NCI-H748 treated with DMSO at 0.1 percent for 48 hours (cell line): ENCODE measurements at places on chromosomes 1 and 21.

- no peak for DNase-seq
Observed at GRCh38 chr21:14850394-14850793, 214.4 kb downstream of the NRIP1 start.

DNA sequence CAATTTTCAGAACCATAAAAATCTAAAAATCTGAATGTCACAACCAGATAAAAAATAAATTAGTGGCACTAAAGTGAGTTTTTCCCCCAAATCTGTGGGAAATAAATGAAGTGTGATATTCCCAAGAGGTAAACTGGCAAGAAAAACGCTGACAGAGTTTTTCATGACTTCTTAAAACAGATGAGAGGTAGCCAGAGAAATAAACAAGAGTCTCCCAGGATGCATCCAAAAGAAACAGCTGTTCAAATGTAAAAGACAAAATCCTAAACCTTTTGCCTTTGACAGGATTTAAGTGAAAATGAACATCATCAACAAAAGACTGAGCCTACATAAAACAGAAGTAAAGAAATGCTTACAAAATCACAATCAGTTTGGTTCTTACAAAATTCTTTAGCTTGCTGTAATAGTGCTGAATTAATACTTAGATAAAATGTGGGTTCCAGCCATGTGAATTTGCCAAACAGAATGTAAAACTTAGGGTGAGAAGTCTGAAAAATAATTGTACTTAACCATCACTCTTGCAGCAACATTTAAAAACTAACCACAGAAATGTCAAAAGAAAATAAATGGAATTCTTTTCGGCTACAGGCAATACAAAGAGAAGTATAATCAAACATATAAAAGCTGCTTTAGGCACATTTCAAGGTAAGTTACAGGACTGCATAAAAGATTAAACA, 133.6 kb downstream of the EIF4G3 start:
- no peak for DNase-seq

DNA sequence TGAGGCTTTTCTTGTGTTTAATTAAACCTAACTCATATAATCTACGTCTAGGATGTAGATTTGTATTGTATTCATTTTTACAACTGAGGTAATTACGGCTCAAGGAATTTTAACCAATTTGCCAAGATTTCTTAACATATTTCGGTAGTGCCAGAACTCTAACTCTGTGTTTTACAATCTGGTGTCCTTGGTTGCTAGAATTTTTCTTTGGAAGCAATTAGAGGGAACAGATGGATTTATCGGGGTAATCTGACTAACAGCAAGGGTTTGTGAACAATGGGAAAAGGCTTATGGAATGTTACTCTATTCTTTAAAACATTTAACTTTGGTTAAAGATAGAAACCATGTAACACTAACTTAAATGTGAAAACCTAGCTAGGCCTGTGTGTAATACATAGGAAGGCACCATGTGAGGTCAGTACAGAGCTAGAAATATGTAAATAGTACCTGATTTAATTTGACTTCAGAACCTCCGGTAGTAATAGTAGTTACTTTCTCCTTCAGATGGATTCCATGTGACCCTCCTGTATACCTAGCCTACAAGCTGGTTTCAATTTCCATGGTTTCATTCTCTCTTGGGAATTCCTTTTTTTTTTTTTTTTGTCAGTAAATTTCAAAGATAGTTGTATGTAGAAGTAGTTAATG, 1.2 kb downstream of the MTF2 start:
- peak; percentile 39 for DNase-seq

GRCh38 chr1:30787266-30787665, 29.7 kb upstream of the LAPTM5 start:
- no peak for DNase-seq

GRCh38 chr1:169588785-169589485, 2.7 kb upstream of the F5 start:
- no peak for DNase-seq

- DNase-seq, result no peak
Observed at GRCh38 chr21:42962380-42963007, 11.9 kb upstream of the PKNOX1 start.

DNA sequence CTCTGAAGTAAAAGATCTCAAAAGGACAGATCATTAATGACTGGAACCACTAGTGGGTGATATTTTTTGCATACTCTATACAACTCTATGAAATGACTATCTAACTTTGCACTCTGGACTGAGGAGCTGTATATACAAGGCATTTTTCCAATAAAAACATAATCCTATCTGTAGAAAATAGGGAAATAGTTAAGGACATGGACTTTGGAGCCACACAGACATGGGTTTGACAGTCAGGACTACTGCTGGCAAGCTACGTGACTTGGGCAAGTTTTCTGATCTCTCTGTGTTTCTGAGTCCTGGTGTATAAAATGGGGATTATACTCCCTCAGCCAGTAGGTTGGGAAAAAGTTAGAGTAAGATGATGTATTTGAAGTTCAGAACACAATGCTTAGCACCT, 20.9 kb upstream of the HSD3B2 start:
- DNase-seq, result no peak

GRCh38 chr21:20253261-20253660, 744.9 kb upstream of the NCAM2 start:
- DNase-seq, result no peak

- DNase-seq, result no peak
Observed at GRCh38 chr1:23122023-23122748, 46.5 kb downstream of the LUZP1 start.

DNA sequence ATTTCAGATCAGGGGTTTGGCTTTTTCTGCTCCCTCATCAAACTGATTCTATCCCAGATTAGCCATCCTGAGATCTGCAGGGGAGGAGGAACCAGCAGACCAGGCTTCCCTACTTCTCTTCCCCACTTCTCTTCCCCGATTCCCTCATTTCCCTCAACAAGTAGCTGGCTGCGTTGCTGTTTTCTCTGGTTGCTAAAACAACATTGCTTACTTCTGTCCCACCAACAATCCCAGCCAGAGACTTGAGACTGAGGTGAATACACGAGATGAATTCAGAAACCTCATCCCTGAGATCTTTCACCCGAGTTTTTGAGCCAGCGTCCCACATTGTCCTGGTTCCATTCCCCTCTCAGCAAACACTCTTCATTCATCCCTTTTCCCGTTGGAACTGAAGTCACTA, 22.4 kb downstream of the DYRK3 start:
- no peak for DNase-seq

DNA sequence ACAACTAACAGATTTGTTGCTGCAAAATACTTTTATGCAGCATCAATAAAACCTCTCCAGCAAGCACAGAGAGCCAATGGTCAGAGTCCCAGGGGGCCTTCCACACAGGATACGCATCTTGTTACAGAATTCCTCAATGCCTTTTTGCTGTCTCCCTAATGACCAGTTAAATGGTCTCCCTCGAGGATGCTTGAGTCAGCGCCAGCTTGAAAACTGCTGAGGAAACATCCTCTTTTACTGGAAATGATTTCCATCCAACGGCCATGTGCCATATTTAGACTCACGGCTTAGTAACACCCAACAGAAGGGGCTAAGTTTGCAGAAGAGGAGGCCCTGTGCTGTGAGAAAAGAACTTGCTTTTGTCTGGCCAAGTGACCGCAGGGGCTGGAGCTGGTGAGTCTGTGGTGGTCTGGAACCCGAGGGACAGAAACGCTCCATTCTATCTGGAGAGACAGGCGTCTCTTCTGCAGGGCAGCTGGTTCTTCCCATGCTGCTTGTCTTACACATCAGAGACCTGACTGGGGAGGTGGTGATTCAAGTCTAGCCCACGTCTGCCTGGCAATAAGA, 496.4 kb downstream of the SETD4 start:
- no peak for DNase-seq

GRCh38 chr1:27099135-27099586, 55.8 kb downstream of the SLC9A1 start:
- no peak for DNase-seq

DNA sequence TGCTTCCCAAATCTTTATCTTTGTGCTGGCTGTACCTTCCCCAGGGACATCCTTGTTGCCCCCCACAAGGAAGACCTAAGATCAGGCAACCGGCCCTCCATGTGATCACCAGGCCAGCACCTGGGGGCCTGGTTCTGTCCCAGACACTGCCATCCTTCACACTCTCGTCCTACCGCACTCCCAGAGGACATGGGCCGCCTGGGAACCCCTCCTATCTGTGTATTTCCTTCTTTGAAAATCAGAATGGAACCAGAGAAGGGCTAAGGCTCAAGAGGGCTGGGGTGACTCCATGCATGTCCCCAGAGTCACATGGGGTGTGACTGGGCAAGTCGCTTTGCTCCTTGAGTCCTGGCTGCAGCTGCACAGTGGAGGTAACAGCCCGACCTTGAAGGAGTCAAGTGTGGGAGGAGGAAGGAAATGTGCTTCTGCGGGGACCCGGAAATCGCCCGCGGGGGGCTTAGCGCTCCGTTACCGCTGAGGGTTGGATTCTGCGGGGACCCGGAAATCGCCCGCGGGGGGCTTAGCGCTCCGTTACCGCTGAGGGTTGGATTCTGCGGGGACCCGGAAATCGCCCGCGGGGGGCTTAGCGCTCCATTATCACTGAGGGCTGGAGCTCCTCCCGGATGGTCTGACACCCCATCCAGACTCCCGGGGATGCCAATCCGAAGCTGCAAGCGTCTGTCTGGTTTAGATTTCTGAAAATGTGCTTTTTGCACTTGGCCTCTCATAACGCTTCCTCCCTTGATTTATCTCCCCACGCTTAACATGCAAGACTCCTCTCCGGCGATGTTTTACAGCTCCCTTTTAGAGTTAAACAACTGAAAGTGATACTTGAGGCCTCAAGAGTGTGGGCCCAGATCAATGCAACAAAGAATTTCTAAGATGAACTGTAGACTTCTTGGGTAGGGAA, 278.9 kb downstream of the NPHP4 start:
- DNase-seq, result no peak

DNA sequence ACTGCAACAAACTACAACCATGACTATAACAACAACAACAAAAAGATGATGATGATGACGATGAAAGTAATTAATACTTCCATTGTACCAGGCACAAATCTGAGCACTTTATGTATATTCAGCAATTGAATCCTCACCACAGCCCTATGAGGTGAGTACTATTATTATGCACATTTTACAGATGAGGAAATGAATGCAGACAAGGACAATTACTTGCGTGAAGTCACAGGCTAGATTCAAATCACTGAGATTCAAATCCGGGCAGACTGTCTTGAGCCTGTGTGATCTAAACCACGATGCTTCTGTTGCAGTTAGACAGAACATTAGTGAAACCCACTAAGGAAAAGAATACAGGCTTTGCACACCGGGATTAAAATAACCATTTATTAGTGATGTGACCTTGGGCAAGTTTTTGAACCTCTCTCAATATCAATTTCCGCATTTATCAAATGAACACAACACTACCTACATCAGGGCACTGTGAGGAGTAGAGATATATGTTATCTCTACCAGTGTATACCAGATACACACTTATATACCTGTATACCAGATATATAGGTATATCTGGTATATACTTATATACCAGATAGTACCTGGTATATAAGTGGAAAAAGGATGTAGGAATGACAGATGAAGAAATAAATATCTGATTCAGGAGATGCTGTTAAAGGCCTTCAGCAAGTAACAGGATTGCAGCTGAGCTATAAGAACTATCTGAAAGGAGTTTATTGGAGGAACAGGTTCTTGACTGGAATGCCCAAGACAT, 34.3 kb upstream of the GALNT2 start:
- DNase-seq, result no peak

GRCh38 chr1:2197707-2198165, 3.2 kb upstream of the FAAP20 start:
- DNase-seq, result no peak

- no peak for DNase-seq
Observed at GRCh38 chr1:30652152-30652841, 71.1 kb downstream of the MATN1 start.

DNA sequence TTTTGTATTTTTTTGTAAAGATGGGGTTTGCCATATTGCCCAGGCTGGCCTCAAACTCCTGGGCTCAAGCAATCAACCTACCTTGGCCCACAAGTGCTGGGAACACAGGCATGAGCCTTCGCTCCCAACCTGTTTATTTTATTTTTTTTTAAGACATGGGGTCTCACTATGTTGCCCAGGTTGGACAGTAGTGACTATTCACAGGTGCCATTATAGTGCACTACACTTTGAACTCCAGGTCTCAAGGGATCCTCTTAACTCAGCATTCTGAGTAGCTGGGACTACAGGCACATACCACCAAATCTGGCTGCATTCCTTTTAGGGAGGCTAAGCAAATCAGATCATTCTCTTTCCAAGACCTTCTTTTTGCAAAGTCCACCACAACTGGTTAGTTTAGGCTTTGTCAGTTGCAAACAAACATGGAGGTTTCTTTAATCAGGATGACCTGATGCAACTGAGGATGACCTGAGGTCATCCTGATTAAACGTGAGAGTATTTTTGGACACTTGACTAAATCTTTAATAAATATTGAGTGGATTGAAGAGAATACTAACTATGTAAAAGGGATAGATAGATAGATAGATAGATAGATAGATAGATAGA, 30.0 kb upstream of the RALGPS2 start:
- no peak for DNase-seq

DNA sequence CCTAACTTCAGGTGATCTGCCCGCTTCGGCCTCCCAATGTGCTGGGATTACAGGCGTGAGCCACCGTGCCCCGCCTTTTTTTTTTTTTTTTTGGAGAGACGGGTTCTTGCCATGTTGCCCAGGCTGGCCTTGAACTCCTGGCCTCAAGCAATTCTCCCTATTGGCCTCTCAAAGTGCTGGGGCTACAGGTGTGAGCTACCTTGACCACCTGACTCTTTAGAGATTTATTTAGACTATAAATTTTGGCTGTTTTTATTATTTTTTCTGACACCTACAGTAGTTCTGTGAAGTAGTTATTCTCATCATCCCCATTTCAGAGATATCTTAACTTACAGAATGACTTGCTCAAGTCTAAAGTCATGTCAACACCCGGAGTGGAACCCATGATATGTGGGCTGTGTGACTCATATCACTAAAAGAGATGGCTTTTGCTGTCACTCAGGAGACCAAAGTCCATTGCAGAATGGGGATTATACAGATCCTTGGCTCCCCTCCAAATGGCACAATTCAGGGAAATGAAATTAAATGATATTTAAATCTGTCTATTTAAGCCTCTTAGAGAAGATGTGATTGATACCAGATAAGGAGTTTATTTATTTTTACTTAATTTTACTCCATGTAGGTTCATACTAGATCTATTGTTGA, 93.2 kb downstream of the CTH start:
- DNase-seq, result no peak

GRCh38 chr1:9350013-9350908, 57.6 kb downstream of the SPSB1 start:
- DNase-seq, result no peak

GRCh38 chr1:231663211-231663792, 36.7 kb downstream of the DISC1 start:
- DNase-seq, result no peak
